ENCODE measurements at places on chromosomes 13 and 19.

- no peak for DNase-seq
Measured at GRCh38 chr13:49996161-49996915, 504 bp upstream of the TRIM13 start.

- DNase-seq: no peak
Measured at GRCh38 chr13:45492538-45492937, 27.8 kb downstream of the COG3 start.

DNA sequence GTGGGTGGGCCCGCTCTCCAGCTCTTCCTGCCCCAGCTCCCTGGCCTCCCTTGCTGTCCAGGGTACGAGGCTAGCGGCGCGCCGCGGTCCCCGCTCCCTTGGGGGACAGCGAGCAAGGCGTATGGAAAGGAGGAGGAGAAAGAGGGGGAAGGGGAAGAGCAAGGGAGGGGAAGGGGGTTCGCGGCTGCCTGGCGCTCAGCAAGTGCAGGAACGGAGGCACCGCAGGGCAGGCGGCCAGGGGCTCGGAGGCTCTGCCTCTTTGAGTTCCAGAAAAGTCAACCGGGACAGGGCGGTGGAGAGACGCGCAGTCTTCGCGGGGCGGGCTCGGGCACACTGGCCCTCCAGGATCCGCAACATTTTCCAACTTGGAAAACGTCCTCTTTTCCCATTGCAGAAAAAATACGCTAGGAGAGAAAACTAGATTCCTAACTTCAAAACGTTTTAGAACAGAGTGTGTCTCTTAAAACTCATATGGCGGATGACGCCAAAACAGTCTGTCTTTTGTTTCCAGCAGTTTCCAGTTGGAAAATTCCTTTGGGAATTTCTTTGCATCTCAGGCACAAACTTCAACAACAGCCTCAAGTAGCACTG is 23.1 kb upstream of the TNFRSF19 start:
- DNase-seq: no peak

GRCh38 chr19:33902802-33903488 is 106.3 kb downstream of the KCTD15 start:
- no peak for DNase-seq

- no peak for DNase-seq
Measured at GRCh38 chr19:23832717-23833327, 74.1 kb upstream of the ZNF681 start.

- no peak for DNase-seq
Measured at GRCh38 chr13:73715114-73715910, 418.9 kb downstream of the KLF12 start.

DNA sequence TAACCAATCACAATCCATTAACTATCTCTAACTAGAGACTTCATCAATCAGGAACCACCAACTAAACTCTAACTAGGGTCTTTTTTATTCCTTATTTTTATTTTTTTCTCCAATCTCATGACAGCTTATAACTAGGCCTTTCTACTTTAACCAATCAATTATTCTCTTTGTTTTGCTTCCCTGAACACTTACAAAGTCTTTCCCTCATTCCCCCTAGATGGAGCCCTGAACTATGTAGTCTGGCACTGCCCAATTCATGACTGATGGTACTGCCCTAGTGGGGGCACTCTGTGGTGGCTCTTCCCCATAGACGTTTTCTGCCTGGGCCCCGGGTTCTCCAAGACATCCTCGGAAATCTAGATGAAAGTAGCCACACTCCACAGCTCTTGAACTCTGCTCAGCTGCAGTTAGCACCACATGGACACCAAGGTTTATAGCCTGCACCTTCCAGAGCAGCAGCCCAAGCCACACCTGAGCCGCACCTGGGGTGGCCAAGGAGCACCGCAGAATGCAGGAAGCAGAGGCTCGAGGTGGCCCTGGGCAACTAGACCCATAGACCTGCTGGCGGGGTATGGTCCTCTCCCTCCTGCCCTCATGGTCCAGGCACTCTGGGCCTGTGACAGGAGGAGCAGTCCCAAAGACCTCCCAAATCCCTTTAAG is 6.6 kb downstream of the ATP7B start:
- DNase-seq: no peak

GRCh38 chr13:73984201-73984600 is 150.0 kb downstream of the KLF12 start:
- DNase-seq: no peak

DNA sequence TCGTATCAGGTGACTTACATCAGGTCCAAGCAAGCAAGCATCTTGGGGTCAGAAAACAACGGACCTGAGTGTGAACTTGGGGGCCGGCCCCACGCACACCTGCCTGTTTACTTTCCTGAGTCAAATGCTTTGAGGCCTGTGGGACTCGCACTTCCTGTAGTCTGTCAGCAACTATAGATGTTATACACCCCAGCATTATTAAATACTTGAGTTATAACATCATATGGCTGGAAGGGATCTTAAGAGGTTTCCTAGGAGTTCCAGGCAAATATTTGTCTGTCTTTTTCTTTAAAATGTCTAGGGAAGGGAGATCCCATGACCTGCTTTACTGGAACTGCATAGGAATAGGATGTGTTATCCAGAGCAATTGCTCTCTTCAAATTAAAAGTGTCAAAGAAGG is 280.6 kb downstream of the SHISA2 start:
- DNase-seq: no peak

- no peak for DNase-seq
Measured at GRCh38 chr19:31255831-31256592, 93.2 kb downstream of the TSHZ3 start.

DNA sequence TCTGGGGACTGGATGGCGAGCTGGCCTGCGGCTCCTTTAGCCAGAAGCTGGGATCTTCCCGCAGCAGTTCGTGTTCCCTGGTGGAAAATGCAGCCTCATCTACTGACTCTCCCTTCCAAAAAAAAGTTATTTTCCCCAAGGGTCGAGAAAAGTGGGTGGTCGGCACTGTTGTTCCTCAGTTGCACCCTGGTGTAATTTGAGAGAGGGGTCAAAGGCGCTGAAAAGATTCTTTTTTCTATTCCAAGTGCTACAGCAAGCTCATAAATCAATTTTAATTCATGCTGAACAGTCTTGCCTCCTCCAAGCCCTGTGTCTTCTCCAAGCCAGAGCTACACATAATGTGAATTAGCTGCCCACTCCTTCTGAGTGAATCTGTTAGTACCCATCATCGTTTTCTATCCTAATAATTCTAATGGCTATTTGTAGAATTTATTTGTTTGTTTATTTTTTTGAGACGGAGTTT is 774 bp downstream of the SLC25A15 start:
- no peak for DNase-seq

DNA sequence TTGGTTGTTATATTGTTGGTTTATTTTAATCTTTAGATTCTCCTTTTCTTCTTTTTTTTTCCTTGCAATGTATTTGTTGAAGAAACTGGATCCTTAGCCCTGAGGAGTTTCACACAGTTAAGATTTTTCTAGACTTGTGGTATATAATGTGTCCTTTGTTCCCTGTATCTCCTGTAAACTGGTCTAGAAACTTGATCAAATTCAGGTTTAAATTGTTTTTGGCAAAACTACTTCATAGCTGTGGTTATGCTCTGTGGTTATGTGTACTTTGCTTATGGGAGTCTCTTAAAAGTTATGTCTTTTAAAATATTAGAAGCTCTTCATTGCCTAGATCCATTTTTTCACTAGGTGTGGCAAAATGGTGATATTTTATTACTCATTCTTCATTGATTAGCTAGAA is 3.7 kb upstream of the MTRF1 start:
- no peak for DNase-seq

- no peak for DNase-seq
Measured at GRCh38 chr19:1354970-1355567, 28.6 kb upstream of the NDUFS7 start.

- no peak for DNase-seq
Measured at GRCh38 chr19:50418176-50419021, at the start of gene SPIB. Gene SPIB, plus strand, starts transcription at chr19:50418938. Its CDS starts 25 bp downstream, at chr19:50418963.

DNA sequence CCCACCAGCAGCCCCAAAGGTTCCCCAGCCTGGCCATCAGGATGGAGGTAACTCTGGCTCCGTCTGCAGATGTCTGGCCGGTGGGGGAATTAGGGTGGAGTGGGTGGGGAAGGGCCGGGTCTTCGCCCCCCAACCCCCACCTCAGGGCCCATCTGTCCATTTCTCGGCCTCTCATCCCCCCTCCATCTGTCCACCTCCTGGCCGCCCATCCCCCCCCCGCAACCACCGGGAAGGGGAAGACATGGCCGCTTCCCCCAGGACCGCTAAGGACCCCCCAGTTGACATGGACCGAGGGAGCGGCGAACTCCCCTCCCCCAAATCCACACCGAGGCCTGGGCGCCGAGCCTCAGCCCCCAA is 793 bp downstream of the LRFN1 start:
- no peak for DNase-seq

GRCh38 chr19:12847159-12848139 is 9.1 kb downstream of the MAST1 start:
- DNase-seq: no peak

DNA sequence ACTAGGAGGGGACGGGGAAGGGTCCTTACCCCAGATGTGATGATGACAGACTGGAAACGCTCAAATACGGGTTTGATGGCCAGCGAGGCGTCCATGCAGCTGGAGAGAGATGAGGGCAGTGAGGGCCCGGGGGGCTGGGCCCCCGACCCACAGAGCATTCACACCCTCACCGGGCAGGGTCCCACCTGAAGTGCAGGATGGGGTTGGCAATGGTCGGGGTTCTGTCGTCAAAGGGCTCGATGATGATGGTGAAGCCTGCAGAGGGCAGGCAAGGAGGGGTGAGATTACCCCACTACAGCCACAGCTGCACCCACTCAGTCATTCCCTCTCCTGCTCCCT is 13.0 kb downstream of the ERCC2 start:
- DNase-seq: no peak

Measured in NCI-H1048 (cell line).